ENCODE measurements at places on chromosomes 2 and 18.
A peak's percentile ranks its signal among the peaks of the same experiment; 100 is the strongest.

DNA sequence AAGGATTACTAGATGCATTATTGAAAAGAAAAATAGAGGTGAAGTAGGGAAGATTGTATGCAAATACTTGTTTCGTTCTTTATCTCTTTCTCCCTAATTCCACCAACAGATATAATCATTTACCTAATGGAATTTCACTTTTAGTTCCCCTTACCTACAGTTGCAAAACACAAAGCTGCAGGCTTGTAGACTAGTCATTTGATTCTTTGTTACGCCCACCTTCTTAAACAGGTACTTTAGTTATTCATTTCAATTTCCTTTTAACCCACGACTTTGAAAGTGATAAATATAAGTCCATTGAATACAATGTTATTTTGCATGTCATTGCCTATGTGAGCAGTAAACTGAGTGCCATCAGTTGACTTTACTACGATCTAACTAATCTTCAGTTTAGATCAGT, 3.9 kb upstream of the HRH4 start:
- no peak for DNase-seq

GRCh38 chr2:236568068-236568921, 1.3 kb upstream of the ACKR3 start:
- peak; percentile 11 for DNase-seq

GRCh38 chr2:160332318-160332717, 132.2 kb upstream of the ITGB6 start:
- no peak for DNase-seq

DNA sequence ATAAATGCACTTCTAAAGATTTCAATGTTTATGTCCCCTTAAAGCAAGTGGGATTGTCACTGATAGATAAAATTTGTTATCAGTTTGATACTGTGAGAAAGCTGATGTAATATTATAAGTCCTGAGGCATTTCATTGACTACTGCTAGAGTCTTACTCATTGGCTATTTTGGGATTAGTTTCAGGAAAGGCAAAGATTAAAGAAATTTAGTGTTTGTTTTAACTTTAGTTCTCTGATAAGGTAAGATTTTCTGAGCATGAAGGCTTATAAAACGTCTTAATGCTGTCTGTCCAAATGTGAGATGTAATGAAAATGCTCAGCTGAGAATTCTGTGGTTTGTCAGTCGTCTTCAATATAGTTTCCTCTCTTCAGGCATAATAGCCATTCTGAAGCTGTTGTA, 886.4 kb upstream of the CDH2 start:
- no peak for DNase-seq

DNA sequence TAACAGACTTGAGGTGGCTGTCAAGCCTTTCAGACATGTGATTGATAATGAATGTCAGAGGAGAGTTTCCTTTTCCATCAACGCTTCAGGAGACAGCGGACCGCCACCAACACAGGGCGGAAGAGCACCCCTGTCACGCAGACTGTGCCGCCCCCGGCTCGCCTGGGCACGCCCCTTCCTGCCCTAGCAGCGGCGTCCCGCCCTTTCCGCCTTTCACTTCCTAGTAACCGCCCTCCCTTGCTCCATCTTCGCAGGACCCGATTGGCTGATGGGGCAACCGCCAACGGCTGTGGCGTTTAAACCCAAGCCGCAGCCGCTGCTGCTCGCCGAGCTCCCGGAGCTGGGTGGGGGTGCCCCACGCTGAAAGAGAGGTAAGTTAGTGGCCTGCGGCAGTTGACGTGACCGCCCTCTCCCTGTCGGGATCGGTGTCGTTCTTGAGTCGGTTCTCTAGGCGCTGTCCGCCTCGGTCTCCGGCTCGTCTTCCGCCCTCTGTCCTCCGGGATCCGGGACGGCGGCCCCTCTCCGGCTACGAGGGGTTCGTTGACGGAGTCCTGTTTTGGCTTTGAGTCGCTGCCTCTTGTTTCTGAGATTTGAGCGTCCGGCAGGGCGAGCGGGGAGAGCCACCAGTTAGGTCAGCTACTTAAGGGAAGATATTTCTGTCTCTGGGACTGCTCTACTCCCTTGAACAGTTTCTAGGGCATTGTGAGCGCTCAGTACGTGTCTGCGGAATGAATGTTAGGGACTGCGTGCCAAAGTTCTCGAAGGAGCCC, at the start of gene SGO2:
Gene SGO2 (plus strand): TSS at position 326 of the 770 bp plus-strand sequence. CDS start 6,769 bp downstream, outside the sequence.
- DNase-seq = peak; percentile 95

GRCh38 chr2:71452565-71452964, 796 bp upstream of the DYSF start:
- DNase-seq = peak; percentile 17

DNA sequence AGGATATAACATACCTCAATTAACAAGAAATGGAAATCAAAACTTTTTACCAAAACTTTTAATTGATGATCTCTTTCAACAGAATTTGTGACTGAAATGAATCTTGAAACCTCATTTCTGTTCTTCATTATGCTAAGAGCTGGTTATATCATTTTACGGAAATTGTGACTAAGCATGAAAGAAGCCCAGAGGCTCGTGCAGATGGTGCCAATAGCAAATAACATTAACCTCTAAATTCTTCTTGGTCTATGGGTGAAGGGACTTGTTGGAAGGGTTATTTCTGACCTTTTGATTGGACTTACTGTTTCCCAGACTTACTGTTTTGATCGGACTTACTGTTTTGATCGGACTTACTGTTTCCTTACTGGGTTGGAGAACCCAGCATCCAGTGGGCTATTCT, 435.6 kb downstream of the TDRD15 start:
- no peak for DNase-seq

DNA sequence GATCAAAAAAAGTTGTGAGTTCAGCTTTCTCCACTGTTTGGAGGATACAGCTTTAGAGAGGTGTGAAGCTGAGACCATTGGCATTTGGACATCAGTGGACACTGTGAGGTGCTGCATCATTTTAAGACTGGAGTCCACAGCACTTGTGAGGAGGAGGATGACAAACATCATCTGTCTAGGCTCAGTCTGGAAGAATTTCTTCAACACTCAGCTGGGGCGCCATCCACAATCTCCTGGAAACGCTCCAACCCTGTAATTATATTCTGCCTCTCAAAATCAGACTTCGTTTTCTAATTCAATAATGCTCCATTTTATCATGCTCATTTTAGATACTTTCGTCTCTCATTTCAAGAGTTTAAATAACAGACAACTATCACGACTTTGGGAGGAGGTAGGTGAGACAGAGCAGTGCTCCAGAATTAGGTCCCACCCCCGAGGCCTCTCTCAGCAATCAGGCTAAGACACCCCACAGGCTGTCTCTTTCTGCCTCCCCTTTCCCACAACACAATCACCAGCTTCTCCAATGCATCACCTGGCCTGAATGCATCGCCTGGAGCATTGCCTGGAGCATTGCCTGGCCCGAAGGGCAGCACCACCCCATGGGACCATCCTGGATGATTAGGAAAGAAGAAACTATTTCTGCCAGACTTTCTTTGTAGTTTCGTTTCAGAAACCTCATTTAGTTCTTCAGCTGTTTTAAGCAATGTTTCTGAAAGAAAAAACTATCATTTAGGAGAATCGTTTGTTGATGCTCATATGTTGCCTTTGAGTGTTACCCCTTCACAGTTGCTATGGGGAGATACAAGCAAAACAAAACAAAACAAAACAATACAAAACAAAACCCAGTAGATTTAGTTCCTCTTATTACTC, 37.0 kb upstream of the DPP10 start:
- DNase-seq = no peak

DNA sequence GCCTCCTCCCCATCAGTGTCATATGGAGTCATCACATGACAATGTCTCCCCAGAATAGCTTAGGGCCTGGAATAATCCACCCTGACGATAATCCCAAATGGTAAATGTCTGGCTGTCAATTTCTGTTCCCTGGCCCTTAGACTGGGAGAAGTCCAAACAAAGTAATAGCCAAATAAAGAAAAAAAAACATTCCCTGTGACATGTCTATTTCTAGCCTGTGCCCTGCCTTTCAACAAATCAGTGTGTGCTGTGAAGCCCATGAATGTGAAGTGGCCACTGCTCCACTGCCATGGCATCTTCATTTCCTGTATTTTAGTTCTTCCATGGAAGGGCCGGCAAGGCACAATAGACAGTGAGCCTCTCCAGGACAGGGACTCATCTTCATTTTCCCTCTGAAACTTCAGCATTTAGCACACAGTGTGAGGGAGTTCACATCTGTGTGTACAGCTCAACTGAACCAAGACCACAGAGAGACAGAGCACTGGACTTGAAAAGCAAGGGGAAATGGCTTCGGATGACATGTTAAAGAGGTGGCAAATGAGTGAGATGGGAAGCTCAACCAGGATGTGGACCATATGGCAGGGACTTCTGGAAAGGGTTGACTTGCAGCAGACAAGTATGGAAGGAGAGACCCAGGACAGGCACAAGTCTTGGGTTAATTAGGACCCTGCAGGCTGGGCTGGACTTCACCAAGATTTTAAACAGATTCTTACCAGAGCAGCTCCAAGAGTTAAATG, 140.0 kb downstream of the ANTXR1 start:
- DNase-seq = no peak

DNA sequence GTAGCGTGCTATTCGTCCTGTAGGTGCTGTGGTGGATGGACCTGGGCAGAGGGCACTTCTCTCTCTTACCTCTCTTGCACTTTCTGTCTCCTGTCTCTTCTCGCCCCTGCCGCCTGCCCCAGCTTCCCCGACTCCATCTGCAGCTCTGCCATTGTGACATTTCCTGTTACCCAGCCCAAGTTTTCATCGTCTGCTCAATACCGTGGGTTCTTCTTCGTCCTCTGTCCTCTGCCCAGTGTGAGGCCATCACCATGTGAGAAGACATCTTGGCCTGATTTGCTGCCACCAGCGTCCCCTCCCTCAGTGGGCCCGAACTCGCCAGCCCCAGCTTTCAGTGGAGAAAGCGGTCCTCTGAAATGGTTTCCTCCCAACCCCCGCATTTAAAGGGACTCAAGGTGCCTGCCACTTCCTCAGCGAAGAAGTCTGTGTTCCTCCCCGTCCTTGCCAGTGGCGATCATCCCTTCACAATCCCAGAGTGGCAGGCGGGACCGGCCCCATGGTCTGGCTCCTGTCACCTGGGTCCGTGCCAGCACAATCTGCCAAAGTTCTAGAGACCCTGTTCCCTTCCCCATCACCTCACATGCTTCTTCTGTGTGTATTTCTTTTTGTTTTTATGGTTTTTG, 18.0 kb downstream of the TGOLN2 start:
- no peak for DNase-seq

- no peak for DNase-seq
Observed at GRCh38 chr2:81706856-81707255, 1402.3 kb upstream of the LRRTM1 start.

GRCh38 chr18:54613174-54613573, 22.1 kb downstream of the DYNAP start:
- no peak for DNase-seq

GRCh38 chr2:117853316-117853715, 38.8 kb downstream of the DDX18 start:
- DNase-seq = no peak

- no peak for DNase-seq
Observed at GRCh38 chr2:166661824-166662223, 167.8 kb upstream of the SCN7A start.

GRCh38 chr2:20617892-20618467, 32.9 kb downstream of the HS1BP3 start:
- DNase-seq = no peak

DNA sequence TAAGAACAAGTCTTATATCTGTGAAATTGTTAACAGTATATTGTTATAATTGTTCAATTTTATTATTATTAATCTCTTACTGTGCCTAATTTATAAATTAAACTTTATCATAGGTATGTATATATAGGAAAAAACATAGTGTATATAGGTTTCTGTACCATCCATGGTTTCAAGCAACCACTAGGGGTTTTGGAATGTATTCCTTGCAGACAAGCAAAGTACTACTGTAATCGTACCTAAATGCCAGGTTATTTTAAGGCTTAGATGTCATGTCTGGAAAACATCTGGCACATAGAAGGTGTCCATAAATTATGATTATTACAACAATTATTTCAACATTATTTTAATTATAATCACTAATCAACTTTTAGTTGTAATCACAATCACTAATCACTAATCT, 8.4 kb downstream of the ITSN2 start:
- no peak for DNase-seq

DNA sequence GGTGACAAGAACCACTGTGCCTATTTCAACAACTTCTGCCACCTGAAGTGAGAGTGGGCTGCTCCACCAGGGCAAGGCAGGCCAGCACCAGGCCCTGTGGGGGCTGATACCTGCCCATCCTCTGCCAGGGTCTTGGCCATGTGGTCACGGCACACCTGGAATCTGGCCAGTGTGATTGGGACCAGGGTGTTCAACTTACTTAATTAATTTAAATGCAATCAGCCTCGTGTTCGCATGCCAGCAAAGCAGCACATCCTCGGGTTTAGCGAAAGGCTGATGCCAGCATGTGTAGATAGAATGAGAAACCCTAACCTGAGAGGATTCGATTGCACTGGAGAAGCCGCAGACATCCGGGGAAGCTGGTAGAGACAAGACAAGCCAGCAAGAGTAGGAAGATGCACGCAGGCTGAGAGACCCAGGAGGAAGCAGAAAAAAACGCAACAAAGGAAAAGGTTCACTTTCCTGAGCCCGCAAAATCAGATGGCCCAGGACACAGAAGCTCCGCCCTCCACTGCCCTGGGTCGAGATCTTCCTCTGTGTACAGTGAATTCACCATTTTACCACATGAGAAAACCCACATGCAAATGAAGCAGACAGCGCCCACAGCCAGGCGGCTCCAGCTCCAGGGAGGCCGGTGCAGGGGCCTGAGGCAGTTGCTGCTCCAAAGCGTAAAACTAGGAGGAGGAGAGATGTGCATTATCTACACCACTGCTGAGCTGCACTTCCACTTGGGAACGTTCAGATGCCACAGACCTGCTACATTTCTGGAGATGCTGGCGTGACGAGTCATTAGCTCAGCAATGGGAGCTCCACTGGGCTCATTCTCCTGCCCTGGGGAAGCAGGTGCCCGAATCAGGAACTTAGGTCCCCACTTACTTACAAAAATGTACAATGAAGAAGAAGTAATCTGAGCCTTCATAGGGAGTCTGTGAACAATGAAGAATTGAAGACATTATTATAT, 92.1 kb downstream of the TMEM18 start:
- DNase-seq = no peak

- no peak for DNase-seq
Observed at GRCh38 chr2:20604951-20605381, 45.9 kb downstream of the HS1BP3 start.

DNA sequence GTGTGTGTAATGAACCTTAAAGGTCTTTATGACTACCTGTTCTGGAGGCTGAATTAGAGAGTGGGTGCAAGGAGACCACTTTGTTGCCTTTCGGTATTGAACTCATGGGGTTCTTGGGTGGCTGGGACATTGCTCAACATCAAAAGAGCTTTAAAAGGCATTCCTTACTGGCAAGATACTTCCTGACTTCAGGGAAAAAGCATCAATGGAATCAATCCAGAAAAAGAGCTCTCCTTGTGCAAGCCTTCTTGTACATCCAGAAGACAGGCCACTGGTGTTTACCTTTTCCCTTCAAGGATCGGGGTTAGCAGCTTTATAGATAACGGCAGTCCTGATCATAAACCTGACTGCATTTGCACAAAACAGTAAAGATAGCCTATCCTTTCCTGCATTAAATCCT, 9.5 kb downstream of the PNO1 start:
- DNase-seq = no peak

DNA sequence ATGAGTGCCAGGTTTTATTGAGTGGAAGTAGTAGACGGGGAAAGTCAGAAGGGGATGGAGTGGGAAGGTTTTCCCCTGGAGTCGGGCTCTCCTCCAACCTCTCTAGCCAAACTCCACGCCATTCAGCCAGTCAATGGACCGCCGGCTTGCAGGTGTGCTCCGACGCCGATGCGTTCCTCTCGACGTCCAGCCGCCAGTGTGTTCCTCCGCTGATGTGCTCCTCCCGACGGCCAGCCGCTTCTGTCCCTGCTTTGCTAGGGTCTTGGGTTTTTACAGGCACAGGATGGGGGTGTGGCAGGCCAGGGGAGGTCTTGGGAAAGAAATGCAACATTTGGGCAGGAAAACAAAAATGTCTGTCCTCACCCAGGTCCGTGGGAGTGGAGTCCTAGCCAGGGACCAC, 94.3 kb upstream of the TEX51 start:
- DNase-seq = no peak
